Activated T-cell treated with anti-CD3 and anti-CD28 coated beads, Interleukin-2, amount 50 U/mL, for 72 hours (primary cell): ENCODE measurements at places on chromosomes 3 and 15. TPM values are rescaled to one million over a fixed set of nuclear protein-coding genes. Genes with fewer than 3 reads are reported as not detected.

DNA sequence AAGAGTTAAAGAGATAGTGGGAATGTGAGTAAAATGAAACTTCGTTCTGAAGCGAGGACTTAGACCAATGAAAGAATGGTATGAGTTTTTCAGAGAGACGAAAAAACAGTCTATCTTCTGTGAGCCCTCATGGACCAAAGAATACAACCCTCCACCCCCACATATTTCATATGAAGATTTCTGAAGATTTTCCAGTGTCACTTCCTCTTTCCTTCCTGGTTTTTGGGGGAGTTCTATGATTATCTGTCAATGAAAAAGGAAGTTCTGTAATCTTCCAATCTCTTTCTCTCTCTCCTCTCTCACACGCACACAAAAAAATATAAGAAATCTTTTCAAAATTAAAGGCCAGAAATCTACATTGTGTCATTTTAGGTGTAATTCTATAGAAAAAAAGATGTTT is 27.7 kb downstream of the CMSS1 start:
- DNase-seq, result no peak

ENTPD3 gene
- not detected for total RNA-seq

- DNase-seq, result no peak
These were observed 93.5 kb upstream of the PRICKLE2 start for GRCh38 chr3:64318668-64319271.

DNA sequence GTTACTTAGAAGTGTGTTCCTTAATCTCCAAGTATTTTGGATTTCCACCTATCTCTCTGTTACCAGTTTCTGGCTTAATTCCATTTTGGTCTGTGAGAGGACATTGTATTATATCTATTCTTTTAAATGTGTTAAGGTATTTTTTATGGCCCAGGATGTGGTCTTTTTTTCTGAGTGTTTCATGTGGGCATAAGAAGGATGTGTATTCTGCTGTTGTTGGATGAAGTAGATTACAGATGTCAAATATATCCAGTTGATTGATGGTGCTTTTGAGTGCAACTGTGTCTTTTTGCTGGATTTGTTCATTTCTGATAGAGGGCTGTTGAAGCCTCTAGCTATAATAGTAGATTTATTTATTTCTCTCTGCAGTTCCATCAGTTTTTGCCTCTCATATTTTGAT is 136.5 kb upstream of the AZI2 start:
- DNase-seq, result no peak

GRCh38 chr3:134939978-134940377 is 144.9 kb downstream of the EPHB1 start:
- DNase-seq, result no peak

DPPA4 gene
- 0.37 TPM for total RNA-seq

- DNase-seq, result no peak
These were observed 185.2 kb upstream of the ARL6 start for GRCh38 chr3:97579365-97579764.

- DNase-seq, result no peak
These were observed 15.6 kb upstream of the CTXND1 start for GRCh38 chr15:80267658-80268057.

DNA sequence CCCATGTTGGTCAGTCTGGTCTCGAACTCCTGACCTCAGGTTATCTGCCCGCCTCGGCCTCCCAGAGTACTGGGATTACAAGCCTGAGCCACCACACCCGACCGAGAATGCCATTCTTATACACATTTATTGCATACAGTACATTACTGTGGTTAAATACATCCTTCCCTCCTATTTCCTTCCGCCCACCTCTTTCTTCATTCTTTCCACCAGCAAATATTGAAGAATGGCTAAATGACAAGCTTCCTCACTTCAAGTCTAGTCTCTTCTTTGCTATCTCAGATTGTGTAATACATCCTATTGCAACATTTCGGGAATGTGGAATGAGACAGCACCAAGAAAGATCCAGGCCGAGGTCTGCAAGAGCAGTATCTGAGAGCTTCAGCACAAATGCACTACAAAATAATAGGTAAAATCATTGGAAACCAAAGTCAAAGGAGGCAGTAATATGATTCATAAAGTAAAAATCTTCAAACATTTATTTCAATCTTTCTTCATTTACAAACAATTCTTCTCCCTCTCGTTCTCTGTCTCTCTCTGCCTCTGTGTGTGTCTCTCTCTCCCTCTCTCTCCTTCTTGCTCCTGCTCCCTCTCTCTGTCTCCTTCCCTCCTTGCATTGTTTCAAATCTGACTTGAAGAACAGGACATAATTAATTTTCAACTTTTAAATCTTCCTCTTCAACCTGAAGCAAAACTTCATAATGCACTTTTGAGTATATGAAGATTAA is 94.7 kb upstream of the TGFBR2 start:
- DNase-seq, result no peak

DNA sequence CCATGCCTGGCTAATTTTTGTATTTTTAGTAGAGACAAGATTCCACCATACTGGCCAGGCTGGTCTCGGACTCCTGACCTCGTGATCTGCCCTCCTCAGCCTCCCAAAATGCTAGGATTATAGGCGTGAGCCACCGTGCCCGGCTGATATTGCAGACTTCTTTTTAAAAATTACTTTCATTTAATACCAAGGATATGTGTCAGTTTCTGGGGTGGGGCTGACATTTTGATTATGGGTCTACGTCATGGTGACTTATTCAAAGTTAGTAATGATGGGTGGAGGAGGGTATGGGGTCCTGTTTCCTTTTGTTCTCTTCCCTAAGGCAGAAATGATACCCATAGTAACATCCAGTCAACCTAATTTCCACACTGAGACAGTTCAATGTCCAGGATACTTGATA is 34.7 kb downstream of the GBE1 start:
- no peak for DNase-seq

OSBPL10 gene
- total RNA-seq, result 5.1 TPM

MRPS11 gene
- 66.6 TPM for total RNA-seq

DNA sequence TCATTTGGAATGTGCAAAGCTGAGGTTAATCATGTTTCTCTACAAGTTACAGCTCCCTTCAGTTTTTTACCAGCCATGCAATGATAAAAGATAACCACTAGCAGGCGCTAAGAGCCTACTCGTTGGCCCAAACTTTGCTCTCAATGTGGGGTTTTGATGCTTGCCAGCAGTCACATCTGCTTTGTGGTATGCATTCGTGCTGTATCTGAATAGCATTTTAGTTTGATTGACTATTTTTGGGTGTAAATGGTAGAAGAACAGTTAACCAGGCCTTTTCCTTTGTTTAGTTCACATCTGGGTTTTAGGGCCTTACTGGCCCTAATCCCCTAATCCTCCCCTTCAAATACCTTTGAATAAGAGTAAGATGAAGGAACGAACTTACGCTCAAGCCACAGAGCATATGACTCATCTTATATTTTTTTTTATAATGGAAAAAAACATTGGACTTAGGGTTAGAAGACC is 4.4 kb upstream of the CLDN11 start:
- peak; percentile 51 for DNase-seq

GRCh38 chr15:64070106-64070505 is 23.5 kb downstream of the CIAO2A start:
- DNase-seq, result no peak

SEMA3B gene
- total RNA-seq, result 3.3 TPM

DNA sequence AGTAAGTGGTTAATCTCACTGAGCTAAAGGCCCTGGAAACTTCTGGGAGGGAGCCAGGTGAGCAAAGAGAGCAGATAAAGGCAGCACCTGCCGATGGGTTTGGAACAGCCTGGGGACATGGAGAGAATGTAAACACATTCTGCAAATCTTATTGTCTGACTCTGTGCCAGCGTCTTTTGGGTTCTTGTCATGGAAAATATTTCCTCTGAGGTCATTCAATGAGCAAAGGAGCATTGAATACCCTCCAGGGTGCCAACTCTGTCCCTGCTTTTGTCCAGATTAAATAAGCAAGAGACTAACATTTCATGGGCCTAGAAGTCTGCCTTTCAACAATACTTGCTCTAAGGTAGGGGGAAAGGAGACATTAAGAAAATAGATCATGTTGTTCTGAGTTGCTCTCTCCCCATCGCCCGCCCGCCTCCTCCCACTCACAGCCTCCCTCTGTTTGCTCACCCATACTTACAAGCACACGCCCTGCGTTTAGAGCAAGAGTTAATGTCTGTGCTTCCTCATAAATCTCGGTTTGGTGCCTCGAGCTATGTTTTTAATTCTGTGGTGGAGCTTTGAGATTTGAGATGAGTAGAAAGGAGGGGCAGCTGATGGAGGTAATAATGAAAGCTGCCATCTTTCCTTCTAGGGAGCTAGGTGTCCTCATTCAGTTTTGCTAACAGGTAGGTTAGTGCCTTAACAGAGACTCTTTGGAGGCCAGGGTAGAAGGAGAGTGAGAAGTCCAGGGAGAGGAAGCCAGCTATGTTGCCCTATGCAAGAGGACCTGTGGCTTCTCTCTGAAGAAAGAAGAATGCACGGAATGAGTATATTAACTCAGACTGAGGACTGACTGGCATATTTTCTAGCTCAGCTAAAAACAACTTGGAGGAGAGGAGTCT is 132.9 kb downstream of the TPRG1 start:
- peak; percentile 56 for DNase-seq

MRAS gene
- total RNA-seq, result 0.72 TPM

DNA sequence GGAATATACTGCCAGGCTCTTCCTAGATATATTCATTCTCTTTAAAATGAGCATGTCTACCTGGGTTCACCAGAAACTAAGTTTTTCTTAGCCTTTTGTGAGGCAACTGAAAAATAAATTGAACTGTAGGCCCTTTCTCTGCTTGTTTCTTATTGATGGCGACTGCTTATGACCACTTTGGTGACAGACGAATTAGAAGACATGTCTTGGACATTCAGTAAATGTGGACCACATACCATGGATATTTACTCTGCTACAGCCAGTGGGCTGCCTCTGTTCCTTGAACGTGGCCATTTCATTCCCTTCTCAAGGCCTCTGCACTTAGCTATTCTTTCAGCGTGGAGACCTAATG is 603 bp upstream of the SELENOK start:
- DNase-seq, result no peak
